Calu3 (cell line): ENCODE measurements at places on chromosomes 1 and 21.

DNA sequence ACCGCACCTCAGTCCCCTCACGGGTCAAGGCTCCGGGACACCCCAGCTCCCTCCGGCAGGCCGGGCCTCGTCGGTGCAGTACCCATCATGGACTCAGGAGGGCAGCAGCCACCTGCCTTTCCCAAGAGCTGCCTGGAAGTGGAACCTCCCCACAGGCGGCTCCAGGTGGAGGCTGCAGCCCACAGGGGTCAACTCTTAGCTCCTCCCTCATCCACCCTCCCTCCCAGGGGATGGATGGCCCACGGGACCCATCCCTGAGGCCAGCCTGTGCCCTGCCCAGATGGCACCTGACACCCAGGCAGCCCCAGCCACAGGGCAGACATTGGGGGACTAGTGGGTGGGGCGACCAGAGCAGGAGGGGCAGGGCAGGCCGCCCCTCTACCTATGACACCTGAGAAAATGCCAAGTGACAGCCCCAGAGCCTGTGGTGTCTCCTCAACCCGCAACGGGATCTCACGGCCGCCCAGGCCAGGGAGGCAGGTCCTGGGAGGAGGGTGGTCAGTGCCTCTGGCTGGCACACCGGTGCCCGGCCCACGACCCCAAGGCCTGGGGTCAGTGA lies 1.2 kb upstream of the ARHGEF16 start:
- H3K36me3 ChIP-seq: peaks cover 23% of the 10 kb centered on the region
- peak overlapping the region; percentile 72 for H3K4me3 ChIP-seq
- peaks cover 11% of the 10 kb centered on the region for H3K4me1 ChIP-seq
- no peak overlapping the region for H3K27ac ChIP-seq
- H3K27me3 ChIP-seq: peaks cover 18% of the 10 kb centered on the region

DNA sequence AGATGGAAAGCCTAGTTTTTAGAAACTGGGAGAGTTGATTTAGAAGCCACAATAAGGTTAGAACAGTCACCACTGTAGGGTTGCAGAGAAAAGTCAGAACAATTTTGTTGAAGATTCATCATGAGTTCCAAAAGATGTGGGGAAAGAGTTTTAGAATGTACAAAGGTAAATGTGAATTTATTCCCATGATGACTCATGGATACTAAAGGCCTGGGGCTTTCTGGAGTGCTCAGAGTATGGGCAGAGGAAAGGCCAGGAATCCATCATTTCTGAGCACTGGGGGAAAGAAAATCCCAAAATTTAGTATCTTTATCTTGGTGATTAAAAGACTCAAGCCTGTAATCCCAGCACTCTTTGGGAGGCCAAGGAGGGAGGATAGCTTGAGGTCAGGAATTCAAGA lies 17.8 kb downstream of the YBX1 start:
- H3K36me3 ChIP-seq: peaks cover 97% of the 10 kb centered on the region
- H3K4me3 ChIP-seq: no peak overlapping the region
- H3K27me3 ChIP-seq: no peaks in the 10 kb centered on the region
- peaks cover 22% of the 10 kb centered on the region for H3K4me1 ChIP-seq

DNA sequence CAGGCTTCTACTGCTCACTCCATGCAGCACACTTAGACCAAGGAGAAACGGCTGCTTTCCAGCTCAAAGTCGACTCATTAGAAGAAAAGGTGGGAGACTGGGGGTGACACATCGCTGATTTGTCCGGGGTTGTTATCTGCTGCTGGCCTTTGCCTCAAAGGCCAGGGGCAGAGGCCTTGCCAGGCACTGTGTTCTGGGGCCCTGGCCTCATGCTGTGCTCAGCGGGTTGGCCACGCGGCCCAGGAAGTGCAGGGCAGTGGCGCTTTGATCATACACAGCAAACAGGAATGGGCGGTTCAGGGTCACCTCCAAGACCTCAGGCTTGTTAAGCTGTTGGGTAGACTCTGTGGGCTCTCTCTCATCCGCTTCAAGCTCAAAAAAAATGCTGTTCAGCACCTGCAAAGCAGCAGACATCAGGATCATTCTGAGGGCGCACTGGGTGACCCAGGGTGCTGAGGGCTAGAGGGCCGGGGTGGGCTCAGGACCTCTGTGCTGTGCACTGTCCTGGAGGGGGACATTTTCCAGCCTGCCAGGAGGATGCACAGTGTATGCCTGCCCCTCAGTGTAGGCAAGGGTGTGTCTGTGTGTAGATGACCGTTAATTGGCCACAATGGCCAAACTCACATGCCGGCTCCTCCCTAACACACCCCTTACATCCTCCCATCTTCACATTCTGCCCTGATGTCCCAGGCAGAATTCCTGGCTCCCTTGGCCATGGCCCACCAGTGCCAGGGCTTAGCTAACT lies 10.8 kb downstream of the AGT start:
- H3K4me1 ChIP-seq: peaks cover 16% of the 10 kb centered on the region
- H3K36me3 ChIP-seq: no peaks in the 10 kb centered on the region
- H3K4me3 ChIP-seq: no peak overlapping the region
- no peak overlapping the region for H3K27ac ChIP-seq
- DNase-seq: peak; percentile 46

GRCh38 chr1:99397029-99397428 lies 132.7 kb downstream of the PLPPR4 start:
- no peak for DNase-seq
- no peaks in the 10 kb centered on the region for H3K27me3 ChIP-seq
- no peak overlapping the region for H3K27ac ChIP-seq

DNA sequence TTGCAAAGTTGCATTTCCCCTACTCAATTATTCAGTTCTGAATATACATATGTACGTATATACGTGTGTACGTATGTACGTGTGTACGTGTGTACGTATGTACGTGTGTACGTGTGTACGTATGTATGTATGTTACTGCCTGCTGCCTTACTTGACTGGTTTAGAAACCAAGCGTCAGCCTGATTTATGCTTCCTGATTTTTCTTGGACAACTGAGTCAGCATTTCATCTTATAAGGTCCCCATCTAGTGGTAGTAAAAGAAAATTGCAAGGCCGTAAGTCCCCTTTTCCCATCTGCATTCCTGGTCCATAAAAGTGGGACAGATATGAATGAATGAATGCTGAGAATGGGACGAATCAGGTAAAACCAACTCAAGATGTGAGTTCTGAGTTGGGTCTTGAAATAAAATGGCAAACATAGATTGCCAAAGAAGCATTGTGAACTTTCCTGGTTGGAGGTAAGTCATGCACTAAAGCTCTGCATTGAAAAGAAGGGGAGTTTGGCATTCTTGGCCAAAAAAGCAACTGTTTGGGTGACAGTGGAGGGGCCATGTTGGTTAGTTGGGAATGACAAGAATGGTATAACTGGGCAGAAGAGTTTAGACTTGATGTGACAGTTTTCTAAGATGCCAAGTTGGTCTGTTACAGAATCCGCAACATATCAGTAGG lies 76.4 kb upstream of the DNAH14 start:
- H3K27me3 ChIP-seq: peaks cover 57% of the 10 kb centered on the region
- no peak for DNase-seq
- no peaks in the 10 kb centered on the region for H3K4me1 ChIP-seq
- H3K4me3 ChIP-seq: no peak overlapping the region
- H3K36me3 ChIP-seq: no peaks in the 10 kb centered on the region

DNA sequence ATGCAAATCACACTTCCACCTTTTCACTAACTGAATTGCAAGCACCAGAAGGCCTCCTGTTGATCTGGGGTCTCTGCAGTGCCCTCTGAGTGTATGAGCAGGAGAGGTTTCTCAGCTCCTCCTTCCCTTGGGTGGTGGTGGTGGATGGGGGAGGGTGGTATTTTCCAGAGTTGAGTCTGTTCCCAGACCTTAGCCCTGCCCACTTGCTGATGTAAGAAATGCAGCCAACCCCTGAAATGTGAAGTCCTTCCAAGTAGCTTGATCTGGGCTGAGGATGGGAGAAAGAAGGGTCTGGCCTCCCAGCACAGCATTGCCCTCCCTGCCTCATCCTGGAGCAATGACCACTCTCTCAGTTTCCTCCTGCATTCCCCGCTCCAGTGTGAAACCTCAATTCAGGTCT lies 6.3 kb upstream of the FOXD2 start:
- no peak for DNase-seq
- no peak overlapping the region for H3K27ac ChIP-seq
- no peak overlapping the region for H3K4me3 ChIP-seq
- peaks cover 32% of the 10 kb centered on the region for H3K4me1 ChIP-seq
- H3K27me3 ChIP-seq: no peaks in the 10 kb centered on the region
- peaks cover 8% of the 10 kb centered on the region for H3K36me3 ChIP-seq

- peaks cover 11% of the 10 kb centered on the region for H3K4me1 ChIP-seq
- no peak overlapping the region for H3K4me3 ChIP-seq
- no peaks in the 10 kb centered on the region for H3K36me3 ChIP-seq
- DNase-seq: no peak
- no peak overlapping the region for H3K27ac ChIP-seq
- H3K27me3 ChIP-seq: peaks cover 1% of the 10 kb centered on the region
These were observed 19.1 kb downstream of the ABCA4 start for GRCh38 chr1:94101613-94102525.
